Activated T-helper 1 cell treated with Interleukin-2 at 50 U/mL for 16 hours (primary cell): ENCODE measurements at places on chromosomes 11 and 22.

- no peak for DNase-seq
These were observed 54.6 kb upstream of the OR5P2 start for GRCh38 chr11:7851391-7851790.

DNA sequence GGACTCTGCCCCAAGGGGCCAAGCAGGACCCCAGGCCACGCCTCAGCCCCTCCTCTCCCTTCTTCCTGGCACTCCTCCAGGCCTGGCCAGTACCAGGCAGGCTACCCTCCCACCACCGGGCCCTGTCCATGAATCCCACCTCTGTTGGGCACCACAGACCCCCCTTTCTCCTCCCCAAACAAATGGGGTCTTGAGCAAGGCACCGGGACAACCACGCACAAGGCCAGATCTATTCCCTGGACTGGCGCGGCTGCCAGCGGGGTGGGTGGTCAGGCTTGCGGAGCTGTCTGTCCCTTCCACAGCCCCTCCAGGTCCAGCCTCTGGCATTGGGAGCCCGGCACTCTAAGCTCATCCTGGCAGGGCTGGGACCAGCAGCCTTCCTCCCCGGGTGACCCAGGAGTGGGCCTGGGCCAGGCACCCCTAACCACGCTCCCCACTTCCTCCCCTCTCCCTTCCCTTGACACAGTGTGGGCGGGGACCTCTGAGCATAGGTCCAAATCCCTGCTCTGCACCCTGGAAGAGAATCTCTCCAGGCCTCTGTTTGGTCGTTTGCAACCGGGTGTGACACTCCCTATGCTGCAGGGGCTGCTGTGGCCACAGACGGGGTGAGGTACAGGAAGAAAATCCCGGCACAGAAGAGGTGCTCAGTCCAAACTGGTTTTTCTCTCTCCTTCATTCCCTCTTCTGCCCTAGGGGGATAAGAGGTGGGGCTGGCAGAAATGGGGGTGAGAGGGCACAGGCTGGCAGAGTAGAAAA lies 14.6 kb downstream of the ELFN2 start:
- DNase-seq, result no peak

DNA sequence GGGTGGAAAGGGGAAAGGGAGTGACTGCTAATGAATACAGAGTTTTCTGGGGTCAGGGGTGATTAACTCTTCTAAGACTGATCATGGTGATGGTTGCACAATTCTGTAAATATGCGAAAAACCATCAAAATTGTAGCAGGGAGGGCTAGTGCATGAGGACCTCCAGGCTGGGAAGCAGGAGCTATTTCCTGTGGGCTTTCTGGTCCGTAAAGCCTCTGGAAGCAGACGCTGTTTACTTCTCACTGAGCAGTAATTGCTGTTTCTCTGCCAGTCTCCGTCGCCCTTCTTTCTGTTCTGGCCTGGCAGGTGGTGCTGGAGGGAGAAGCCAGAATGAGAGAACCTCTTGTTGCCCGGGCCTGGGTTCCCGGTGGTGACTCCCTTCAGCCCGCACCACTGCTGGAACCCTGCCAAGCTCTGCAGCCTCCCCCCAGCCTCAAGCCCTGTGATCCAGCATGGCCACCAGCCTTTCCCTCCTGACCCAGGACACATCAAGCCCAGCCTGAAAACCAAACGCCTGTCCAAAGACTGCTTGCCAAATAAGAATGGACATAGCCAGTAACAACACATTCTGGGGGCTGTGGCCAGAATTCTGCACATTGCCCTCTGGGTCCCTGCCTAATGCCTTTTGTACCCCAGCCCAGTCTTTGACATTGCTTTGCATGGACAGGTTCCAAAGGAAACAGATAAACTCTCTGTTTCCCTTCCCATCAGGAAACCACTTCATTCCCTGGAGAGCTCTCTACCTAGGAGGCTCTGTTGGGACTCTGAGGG lies 201.0 kb upstream of the NAV2 start:
- no peak for DNase-seq

DNA sequence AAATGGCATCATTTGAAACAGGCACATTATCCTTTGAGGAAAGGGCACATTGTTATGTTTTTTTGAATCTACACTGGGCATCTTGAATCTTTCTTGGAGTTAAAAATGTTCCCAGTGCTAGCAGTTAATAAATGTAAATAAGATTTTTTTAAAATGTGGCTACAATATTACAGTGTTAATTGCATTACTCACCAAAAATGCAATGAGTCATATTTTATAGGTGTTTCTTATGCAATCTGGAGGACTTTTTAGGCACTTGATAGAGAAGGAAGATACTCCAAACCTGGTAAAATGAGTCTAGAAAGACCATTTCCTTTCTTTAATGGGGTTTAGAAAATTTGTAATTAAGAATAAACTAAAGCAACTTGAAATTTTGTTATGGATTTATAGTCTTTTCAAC lies 238.0 kb downstream of the METTL15 start:
- no peak for DNase-seq
